ENCODE measurements at places on chromosomes 5 and 9.
A peak's percentile ranks its signal among the peaks of the same experiment; 100 is the strongest.

DNA sequence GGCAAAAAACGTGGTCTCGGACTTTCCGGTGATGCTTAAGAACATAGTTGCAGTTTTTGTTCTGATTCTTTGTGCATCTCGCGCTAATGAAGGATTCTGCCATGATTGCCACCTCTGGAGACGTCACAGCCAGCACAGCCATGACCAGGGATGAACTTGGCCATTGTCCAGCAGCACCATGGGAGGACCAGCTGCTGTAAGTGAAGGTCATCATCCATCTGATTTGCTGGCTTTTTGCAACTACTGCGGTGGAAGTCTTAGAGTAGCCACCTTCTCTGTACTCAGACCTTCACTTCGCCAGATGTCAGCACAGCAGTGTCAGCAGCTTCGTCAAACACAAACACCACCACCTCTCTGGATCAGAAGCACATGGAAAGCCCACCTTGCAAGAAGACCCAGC is 45.7 kb downstream of the NSUN2 start:
- DNase-seq: no peak

GRCh38 chr9:18746631-18747030 is 272.7 kb downstream of the ADAMTSL1 start:
- DNase-seq: no peak

DNA sequence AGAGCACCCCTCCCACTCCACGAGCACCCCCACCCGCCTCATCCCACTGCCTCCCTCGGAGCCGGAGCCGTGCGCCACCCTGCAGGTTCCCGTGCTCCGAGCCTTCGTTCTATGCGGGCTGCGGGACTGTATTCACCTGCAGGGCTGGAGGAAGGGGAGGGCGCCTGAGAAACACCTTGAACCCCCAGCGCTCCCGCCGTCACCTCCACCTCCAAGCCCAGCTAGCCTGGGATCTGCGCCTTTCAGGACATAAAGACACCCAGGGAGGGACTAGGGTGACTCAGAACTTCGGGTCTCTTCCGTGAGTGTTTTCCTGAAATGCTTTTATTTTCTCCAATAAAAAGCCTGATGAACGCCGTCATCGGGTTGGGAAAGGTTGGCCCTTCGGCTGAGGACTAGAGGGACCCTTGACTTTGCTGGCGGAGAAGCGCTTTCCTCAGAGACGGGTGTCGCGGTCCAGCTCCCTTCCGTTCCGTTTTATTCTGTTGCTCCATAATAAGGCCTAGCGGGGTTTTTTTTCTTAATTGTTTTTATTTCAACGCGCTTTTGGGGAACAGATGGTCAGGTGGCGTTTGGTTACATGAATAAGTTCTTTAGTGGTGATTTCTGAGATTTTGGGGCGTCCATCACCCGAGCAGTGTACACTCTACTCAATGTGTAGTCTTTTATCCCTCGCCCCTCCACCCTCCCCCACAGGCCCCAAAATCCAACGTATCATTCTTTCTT is 4.6 kb downstream of the TLX3 start:
- no peak for DNase-seq

DNA sequence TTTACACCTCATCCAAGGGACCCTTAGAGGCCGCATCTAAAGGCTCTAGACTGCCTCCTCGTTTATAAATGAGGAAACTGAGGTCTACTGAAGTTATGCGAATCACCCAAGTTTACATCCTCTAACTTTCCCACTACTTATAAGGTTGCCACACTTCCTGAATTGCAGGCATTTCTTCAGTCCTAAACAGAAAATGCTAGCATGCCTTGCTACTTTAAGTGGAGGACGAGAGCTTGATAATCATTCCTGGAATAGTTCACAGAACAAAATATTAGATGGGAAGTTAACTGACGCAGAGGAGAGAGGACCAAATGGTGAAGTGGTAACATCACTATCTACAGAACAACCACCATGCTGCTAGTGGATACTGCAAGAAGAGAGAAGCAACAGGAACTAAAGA is 85.8 kb downstream of the GNAQ start:
- no peak for DNase-seq

DNA sequence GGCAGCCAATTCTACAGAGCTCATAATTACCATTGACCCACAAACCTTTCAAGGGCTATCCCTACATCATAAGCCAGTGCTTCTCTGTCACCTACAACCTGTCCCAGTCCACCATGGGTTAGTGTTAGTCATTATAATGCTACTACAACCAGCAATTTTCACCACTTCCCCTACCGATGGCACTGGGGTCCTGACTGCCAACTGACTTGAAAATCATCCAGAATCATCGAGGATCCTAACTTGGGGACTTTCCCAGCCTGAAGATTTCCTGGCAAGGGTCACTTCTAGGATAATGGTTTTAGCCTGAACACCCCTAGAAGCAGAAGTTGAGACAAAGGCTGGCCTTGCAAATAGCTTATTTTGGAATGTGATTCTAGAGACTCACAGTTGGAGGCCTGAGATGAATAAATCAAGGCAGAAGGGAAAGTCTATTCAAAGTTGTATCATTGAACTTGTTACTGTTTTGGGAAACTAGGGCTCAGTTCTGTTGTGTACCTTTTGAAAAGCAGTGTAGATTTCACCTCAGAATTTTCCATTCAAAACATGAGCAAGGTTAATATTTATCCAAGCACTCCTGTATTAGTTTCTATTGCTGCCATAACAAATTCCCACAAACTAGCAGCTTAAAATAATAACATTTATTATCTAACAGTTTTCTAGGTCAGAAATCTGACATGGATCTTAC is 633.0 kb downstream of the LRRC70 start:
- no peak for DNase-seq

DNA sequence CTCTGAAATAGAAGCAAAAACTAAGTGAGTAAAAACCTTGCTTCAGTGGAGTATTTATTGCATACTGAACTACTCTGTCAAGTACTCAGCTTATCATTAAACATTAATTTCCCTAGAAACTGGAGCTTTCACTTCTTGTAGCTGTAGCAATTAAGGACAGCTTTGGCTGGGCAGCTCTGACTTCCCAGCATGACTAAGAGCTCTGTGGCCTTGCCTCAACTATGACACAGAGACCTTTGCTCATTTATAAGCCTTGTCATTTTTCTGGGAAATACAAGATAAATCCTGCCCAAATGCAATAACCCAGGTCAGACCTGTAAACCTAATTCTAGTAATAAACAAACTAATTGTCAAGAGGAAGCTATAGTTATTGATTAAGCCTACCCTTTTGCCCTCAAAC is 65.4 kb upstream of the STK32A start:
- no peak for DNase-seq

DNA sequence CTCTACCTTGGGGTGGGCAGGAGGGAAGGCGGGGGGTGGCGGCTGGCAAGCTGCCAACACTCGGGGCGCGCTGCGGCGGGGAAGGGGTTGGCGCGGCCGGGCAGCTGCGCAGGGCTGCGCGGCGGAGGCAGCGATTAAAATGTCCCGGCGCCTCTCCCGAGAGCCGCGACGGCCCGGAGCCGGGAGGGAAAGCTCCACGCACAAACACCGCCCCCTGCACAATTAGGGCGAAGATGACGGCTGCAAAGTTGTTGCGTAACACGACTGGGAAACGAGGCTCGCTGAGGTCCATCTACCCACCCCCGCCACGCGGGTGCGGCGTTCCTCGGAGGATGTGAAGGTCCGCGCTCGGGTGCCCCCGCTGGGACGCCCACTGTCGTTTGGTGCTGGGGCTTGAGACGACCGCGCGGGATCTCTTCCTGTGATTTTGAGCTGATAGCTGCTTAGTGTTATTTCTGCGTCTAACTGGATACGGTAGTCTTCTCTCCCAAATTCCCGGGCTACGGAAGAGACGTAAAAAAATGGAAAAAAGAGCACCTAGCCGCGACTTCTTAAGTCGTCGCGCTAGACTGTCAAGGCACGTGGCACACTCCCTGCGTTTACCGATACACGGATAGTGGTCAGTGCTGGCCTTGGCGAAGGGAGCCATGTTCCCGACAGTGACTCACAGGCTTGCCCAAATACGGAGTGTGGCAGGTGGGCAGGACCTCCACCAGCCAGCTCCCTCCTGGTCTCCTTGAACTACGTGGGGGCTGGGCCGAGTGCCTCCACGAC is 958 bp upstream of the NFIL3 start:
- DNase-seq: peak; percentile 66
